ENCODE measurements at places on chromosomes 6 and 20.

GRCh38 chr6:33885132-33886057, 81.6 kb upstream of the MLN start:
- DNase-seq: no peak

DNA sequence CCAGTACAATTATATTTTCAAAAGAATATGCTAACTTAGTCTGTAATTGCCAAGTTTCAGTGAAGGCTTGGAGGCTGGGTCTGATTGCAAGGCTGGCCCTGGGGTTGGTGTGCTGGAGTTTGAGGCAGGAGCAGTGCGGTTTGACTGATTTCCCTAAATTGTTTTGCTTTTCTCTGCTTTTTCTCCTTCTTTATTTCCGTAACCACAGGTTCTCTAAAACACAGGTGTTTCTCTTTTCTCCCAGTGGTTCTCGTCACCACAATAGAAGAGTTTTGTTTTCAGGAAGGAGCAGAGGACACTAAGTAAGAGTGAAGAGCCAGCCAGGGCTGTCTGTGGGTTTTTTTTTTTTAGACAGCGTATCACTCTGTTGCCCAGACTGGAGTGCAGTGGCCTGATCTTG, 8.2 kb upstream of the SNX9 start:
- DNase-seq: no peak

DNA sequence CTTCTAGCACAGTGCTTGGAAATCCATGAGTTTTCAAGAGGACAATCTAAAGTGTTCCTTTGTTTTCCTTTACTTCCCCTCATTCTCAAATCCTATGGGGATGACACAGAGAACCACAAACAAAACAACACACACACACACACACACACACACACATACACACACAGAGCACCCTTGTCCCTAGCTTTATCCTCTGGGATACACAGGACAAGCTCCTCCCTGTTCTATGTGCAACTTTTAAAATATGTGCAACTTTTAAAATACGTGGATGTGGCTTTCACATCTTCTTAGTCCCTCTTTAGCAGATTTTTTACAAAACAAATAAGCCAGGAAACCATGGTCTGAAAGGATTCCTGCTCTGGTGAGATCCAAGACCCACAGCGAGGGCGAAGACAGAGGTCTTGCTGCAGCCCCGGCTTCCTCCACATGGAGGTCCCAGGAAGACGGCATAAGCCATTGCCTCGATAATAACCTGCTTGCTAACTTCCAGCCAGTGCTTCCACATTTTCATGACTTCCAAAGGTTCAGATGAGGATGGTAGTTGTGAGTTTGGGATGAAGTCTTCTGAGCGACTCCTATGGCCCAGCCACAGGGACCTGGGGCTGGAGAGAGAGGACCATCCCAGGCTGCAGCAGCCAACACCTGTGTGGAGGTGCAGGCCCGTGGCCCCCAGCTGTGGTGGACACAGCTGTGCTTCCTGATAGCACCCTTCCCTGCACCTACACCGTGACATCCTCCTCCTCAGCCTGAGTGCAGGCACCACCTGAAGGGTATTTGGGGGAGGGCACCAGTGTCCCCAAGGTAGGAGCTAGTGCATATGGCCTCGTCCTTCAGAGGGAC, 62.8 kb upstream of the CD93 start:
- no peak for DNase-seq

GRCh38 chr20:33278700-33279099, 4.3 kb upstream of the BPIFB1 start:
- DNase-seq: no peak

DNA sequence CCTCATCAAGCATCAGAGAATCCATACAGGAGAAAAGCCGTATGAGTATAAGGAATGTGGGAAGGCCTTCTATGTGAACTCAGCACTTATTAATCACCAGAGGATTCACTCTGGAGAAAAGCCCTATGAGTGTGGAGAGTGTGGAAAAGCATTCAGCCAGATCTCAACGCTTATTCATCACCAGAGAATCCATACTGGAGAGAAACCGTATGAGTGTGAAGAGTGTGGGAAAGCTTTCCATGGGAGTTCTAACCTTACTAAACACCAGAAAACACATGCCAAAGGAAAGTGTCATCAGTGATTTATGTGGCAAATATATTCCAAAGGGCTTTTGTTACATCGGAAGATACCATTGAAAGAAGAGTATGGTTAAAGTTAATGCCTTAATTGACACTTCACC, 25.4 kb downstream of the ZKSCAN8 start:
- DNase-seq: no peak

- no peak for DNase-seq
Observed at GRCh38 chr20:60964911-60965310, 287.1 kb upstream of the CDH4 start.

GRCh38 chr6:155872961-155873360, 417.3 kb upstream of the NOX3 start:
- DNase-seq: no peak

DNA sequence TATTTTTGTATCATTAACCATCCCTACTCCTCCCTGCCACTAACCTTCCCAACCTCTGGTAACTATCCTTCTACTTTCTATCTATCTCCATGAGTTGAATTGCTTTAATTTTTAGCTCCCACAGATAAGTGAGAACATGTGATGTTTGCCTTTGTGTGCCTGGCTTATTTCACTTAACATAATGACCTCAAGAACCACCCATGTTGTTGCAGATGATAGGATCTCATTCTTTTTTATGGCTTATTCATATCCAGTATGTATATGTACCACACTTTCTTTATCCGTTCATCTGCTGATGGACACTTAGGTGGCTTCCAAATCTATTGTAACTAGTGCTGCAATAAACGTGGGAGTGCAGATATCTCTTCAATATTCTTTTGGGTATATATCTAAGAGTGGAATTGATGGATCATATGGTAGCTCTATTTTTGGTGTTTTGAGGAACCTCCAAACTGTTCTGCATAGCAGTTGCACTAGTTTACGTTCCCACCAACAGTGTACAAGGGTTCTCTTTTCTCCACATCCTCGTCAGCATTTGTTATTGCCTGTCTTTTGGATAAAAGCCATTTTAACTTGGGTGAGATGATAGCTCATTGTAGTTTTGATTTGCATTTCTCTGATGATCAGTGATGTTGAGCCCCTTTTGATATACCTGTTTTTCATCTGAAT, 201.4 kb downstream of the ARHGAP18 start:
- no peak for DNase-seq

DNA sequence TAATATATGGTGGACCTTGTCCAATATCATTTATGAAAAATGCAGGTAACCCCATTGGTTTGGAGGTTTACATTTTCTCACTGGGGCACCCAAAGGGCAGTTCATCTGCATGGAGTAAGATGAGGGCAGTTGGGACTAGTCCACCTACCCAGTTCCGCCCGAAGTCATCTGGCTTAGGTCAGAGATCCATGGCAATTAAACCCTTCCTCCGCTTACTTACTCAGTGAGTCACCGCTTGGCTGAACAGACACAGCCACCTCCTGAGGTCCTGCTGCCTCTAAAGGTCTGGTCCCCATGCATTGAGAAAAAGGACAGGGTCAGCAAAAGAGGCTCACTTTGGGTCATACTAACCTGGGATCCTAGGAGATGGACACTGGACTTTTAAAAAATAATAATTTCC, 102.9 kb upstream of the PRL start:
- no peak for DNase-seq

GRCh38 chr6:158033077-158033750, 51.6 kb downstream of the SYNJ2 start:
- no peak for DNase-seq

DNA sequence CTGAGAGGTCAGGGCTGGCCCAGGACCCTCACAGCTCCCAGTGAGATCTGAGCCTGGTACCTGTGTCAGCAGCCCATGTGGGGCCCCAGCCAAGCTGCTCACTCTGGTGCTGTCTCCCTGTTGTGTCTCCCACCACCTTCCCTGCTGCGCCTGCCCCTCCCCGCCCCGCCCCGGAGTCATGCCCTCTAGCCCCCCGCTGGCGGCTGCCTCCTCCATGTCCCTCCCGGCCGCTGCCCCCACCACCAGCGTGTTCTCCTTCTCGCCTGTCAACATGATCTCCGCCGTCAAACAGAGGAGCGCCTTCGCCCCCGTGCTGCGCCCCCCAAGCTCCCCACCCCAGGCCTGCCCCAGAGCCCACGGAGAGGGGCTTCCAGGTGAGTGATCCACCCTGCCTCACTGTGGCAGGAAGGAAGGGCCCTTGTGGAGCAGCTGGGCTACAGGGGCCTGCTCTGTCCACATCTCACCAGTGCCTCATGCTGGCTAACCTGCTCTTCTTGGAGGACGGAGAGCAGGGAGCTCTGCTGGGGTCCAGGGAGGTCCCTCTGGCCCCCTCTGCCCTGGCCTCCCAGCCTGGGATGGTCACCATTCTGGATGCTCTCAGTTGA, 44.9 kb downstream of the CPXM1 start:
- no peak for DNase-seq

DNA sequence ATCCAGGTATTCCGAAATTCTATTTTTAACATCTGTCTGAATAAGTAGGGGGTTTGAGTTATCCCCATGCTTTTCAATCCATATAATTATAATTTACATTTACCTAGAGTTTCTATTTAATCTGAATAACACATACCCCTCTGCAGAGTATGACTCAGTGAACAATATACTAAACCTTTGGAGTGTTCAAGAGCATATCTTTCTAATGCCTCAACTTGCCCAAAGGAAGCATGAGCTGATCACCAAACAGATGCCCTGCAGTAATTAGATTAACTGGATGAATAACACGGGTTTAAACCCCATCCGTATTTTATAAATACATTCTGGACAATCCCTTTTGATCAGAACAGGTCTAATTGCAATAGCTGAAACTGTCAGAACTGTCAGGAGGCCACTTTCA, 897.1 kb downstream of the TFAP2A start:
- DNase-seq: no peak

DNA sequence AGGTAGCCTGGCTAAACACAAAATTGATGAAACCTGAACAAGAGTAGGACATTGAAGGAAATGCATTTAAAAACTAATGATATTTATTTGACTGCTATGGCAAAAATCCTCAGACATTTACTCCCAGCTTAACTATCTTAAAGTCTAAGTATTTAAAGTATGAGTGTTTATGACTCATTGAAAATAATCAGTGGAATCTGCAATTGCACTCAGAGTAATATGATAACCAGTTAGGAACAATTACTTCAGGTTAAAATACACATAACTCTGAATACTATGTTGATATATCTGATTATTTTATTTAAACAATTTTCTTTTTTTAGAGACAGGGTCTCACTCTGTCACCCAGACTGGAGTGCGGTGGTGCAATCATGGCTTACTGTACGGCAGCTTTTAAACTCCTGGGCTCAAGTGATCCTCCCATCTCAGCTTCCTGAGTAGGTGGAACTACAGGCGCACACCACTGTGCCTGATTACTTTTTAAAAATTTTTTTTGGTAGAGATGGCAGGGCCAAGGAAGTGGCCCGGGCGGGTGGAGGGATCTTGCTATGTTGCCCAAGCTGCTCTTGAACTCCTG, 43.9 kb downstream of the FILIP1 start:
- DNase-seq: no peak

DNA sequence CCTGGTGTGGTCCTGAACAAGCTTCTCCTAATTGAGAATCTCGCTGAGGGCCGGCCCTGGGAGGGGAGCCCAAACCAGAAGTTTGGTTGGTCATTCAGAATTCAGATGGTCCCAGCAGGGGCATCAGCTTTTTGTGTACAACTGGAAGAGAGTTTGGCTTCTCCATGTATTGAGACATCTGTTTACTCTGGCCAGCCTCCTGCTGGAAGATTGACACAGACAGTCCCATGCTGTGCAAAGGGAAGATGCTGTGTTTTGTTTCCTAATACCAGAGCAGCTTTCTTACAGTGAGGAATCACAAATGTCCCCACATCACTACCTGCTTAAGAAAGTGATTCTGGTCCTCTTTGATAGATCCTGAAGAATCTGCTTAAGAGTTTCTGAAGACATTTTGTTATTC, 97.8 kb downstream of the PLEKHG1 start:
- DNase-seq: no peak

- no peak for DNase-seq
Observed at GRCh38 chr6:104286641-104287040, 573.1 kb downstream of the HACE1 start.

GRCh38 chr6:18264923-18265377, 620 bp upstream of the DEK start:
- DNase-seq: no peak

GRCh38 chr6:20173833-20174792, 38.2 kb downstream of the MBOAT1 start:
- DNase-seq: no peak

- no peak for DNase-seq
Observed at GRCh38 chr6:158619922-158620801, 24.4 kb downstream of the DYNLT1 start.

- DNase-seq: no peak
Observed at GRCh38 chr20:34045930-34046725, 52.4 kb downstream of the RALY start.

GRCh38 chr6:159988983-159989454, 20.1 kb downstream of the IGF2R start:
- no peak for DNase-seq

GRCh38 chr20:49685809-49686208, 27.9 kb downstream of the B4GALT5 start:
- no peak for DNase-seq
